ENCODE measurements at places on chromosomes 6 and 20.

GRCh38 chr20:49694450-49695071 lies 19.1 kb downstream of the B4GALT5 start:
- DNase-seq = no peak

DNA sequence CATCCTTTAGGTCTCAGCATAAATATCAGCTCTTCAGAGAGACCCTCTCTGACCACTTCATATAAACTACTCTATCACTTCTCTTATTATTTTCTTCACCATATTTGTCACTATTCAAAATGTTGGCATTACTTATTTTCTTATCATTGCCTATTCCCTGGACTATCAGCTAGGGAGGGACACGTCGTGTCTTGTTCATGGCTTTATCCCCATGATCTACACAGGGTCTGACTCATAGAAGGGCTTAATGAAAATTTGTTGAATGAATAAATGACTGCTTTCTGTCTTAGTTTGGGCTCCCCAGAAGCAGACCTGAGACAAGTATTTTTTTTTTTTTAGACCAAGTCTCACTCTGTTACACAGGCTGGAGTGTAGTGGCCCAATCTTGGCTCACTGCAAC lies 3.0 kb upstream of the CDK5RAP1 start:
- DNase-seq = no peak

DNA sequence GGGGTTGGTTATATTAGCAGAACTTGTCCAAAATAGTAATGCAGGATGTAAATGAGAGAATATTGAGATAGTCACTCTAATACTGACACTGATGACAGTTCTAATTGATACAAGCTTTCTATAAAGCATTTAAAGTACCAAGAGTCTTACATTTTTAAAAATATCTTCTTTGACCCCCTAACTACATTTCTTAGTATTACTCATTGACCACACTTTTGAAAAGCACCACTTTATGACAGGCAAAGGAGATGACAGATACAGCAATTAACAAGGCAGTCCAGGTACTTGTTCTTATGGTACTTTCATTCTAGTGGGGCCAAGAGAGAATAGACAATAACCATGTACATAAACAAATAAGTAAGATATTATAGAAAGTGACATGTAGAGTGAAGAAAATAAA lies 139.4 kb upstream of the EYA4 start:
- DNase-seq = no peak

- no peak for DNase-seq
Measured at GRCh38 chr6:153031335-153031955, 28.9 kb upstream of the MTRF1L start.

DNA sequence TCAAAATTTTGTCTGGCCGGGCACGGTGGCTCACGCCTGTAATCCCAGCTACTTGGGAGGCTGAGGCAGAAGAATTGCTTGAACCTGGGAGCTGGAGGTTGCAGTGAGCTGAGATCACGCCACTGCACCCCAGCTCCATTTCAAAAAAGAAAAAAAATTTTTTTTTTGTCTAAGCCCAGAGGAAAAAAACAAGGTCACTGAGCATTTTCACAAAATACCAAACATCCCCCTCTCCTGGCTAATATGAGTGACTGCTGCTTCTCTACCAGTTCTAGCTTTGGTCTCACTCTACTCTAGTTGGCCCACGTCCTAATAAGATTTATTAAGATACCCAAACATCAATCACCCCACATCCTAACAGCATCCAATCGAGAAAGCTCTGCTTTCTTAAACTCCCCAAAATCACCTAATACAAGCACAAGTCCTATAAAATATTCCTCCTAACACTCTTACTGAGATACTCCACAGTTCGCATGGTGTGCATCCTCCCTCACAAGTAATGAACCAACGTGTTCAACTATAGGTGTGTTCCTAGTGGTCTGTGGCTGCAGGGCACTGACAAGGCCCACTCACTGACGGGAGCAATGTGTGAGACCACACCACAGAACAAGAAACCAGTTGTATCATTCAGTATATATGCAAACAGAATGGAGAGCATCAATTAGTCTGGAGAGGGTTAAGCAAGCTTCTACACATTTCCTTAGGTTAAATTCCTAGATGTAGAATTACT lies 64.2 kb downstream of the FKBP5 start:
- no peak for DNase-seq

Measured in activated T-cell treated with anti-CD3 and anti-CD28 coated beads, Interleukin-2, amount 50 U/mL, for 48 hours (primary cell).